ENCODE measurements at places on chromosomes 2 and 18.
A peak's percentile ranks its signal among the peaks of the same experiment; 100 is the strongest.

GRCh38 chr2:53087262-53087873 lies 680.2 kb upstream of the CHAC2 start:
- no peak for DNase-seq

DNA sequence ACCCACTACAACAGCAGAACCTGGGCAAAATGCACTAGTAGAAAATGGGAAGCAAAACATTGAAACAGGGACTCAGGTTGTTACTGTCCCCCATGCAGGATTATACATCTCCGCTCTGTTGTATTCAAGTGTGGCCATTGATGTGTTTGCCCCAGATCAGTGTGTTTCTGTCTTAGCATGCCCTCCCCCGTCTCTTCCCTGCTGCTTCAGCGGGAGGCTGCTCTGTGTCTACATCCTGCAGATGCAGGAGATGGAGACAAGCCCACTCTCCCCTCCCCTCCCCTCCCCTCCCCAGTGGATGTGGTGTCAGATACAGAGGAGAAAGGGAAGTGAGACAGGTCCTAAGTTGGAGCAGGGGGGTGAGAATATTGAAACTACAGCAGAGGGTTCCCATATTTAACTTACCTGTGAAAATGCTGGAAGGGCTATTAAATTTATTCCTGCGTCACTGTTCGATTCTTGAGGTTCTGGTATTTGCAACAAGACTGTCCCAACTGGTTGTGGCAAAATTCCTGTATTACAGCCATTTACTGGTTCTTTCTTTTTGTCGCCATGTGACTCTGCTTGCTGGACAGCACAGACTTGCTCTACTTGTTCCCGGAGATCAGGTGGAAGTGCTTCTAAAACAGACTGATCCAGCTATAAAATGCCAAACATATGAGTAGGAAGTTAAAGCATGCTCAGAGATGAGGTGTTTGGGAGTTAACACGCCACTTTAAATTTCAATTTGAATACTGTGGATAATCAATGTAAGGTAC lies 67.0 kb downstream of the EIF5B start:
- DNase-seq = no peak

- DNase-seq = no peak
Observed at GRCh38 chr18:62751341-62751821, 36.0 kb downstream of the PHLPP1 start.

- no peak for DNase-seq
Observed at GRCh38 chr2:241788572-241788971, 11.9 kb downstream of the GAL3ST2 start.

DNA sequence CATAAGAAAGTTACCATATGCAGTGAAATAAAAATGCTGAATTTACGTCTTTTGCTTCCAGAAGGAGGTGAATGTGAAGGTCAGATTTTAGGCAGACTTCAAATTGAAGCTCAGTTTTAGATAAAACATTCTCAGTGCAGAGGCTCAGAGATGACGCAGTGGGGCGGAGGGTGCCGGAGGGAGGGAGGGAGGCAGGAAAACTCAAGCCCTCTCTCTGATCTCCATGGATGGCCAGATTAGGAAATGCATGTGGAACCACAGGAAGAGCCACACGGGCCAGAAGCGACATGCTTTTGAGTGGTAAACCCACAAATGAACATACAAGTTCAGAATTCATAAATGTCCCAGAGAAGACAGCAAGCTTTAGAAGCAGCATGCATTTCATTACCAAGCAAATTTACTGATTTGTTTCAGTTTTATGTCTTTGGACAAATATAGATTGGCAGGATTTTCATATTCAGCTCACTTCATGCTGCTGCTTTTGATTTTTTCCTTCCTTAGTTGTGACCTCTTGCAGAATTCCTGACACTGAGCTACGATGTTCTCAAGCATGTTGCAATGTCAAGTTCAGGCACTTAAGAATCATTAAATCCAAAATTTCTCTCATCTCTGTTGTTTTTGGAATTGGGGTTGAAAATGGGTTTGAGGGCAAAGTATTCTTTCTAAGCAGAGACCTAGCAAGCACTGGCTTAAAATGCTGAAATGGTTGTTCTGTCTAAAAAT lies 29.7 kb upstream of the APCDD1 start:
- DNase-seq = no peak

- no peak for DNase-seq
Observed at GRCh38 chr18:7152440-7152839, 34.8 kb upstream of the LAMA1 start.

- DNase-seq = peak; percentile 19
Observed at GRCh38 chr18:34522603-34523002, 187.5 kb upstream of the DTNA start.

DNA sequence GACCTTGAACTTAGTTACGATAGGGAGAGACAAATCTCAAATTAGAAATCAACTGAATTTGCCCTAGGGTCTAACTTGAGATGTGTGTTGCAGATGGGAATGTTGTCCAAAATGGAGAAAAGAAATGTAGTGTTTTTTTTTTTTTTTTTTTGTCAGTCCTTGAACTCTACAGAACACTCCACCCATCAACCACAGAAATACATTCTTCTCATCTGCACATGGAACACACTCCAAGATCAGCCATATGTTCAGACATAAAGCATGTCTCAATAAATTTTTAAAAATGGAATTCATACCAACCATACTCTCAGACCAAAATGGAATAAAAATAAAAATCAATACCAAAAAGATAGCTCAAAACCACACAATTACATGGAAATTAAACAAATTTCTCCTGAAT lies 526.5 kb downstream of the FBXO15 start:
- no peak for DNase-seq

- DNase-seq = no peak
Observed at GRCh38 chr2:134120406-134120732, 133.5 kb upstream of the MGAT5 start.

DNA sequence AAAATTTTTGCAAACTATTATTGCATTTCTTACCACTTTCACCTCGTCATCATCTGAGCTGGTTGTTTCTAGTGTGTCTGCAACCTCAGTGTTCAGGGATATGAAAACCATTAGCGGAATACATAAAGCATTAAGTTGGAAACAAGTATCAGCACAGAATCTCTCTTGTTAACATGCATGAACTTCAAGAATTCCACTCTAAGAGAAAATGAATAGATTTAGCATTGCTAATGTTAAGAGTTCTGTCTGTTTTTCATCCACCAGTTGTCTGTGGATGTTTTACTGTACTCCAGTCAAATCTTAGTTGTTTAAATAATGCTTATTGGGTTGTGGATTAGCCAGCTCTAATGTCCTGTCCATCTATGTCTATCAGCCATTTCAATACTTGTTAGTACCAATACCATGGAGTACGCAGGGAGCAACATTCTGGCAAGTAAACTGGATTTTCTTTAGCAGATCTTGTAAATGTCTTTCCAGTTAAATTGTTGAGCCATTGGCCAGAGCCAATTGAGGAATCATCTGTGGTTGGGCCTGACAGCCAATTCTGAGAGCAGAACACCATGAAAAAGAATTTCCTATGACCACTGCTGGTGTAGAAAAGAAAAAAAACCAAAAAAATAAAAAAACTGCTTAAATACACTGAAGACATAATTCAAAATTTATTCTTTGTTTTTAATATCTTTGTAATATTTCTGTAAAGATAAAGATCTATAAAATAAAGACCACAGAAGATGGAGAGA lies 82.5 kb downstream of the SLC8A1 start:
- DNase-seq = no peak

GRCh38 chr2:67936969-67937368 lies 125.8 kb downstream of the C1D start:
- DNase-seq = no peak

DNA sequence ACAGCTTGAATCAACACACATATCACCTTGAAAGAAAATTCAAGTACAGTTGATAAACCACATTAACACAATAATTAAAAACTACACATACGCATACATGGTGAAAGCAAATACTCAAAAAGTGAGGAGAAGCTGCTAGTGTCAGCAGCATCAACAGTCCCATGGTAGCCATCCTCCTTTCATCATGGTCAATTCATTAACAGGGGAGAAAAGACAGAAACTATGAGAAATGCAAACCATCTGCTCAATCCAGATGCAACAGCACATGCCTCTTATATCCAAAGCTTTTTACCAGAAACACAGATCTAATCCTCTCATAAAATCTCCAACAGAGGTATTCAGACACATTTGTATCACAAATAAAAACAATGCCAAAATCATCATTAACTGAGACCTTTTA lies 81.9 kb upstream of the CHRNA1 start:
- peak; percentile 82 for DNase-seq

GRCh38 chr2:187271825-187272224 lies 176.2 kb downstream of the CALCRL start:
- no peak for DNase-seq

DNA sequence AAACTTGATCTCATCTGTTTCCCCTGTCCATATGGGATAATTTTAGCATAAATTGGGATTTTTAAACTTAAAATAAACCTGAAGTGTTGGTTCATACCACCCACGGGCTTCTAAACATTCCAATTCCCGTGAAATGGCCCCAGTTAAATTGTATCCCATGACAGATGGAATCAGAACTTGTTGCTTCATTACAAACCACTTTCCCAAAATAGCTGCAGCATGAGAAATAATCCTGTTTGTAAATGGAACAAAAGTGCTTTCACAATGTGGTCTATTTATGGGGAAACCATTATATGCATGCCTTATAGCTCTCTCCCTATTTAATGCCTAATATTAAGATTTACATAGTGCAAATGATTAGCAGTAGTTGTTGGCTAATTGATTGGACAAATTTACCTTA lies 15.9 kb downstream of the SCG2 start:
- DNase-seq = peak; percentile 70

DNA sequence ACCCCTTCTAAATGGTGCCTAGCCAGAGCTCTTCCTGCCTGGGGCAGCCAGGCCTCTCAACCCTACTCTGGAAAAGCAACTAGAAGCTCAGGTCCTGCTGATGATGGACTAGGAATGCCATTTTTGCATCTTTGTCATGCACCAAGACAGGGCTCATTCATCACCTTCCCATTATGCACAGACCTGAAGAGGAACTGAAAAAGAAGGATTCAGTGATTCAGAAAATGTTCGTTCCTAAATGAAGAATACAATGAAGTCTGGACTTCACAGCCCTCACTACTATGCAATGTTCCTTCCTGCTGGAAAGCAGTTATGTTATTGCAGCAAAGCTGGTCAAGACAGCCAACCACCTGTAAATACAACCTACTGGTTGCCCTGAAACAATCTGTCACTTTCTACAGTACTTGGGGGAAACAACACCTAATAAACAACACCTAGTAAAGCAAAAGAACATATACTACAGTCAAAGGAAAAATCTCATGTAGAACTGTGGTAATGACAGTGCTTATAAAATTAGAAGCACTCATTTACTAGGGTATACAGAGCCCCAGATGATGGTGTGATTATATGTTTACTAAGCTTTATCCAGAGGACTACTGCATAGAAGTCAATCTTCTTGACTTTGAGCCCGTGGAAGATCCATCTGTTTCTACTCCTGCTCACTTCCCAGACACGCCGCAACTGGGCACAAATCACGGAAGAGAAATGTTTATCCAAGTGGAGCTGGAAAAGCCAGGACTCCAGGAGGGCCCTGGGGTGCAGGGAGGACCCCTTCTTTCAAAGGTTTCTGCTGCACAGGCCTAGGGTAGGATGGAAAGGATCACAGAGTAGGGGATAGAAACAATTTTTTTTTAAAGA lies 103.1 kb upstream of the THOC1 start:
- no peak for DNase-seq

GRCh38 chr2:46831051-46831868 lies 84.3 kb downstream of the MCFD2 start:
- no peak for DNase-seq

GRCh38 chr2:3960106-3960505 lies 256.7 kb downstream of the DCDC2C start:
- DNase-seq = no peak

DNA sequence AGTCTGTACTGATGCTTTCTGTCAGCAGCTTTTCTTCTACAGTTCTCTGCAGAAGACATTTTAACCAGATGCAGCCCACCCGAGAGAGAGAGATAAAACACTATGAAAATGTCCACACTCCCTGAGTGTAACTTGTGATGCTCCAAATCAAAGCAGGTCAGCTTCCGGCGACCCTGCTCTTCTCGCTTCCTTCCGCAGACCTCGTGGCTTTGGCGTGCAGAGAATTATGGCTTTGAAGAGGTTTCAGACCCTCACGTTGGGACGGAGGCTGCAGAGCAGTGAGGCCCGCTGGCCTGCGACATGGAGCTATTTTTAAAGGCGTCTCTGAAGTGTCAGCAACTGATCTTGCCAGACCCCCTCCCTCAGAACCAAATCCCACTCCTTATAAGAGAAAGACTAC lies 41.8 kb downstream of the TMEM163 start:
- DNase-seq = no peak

DNA sequence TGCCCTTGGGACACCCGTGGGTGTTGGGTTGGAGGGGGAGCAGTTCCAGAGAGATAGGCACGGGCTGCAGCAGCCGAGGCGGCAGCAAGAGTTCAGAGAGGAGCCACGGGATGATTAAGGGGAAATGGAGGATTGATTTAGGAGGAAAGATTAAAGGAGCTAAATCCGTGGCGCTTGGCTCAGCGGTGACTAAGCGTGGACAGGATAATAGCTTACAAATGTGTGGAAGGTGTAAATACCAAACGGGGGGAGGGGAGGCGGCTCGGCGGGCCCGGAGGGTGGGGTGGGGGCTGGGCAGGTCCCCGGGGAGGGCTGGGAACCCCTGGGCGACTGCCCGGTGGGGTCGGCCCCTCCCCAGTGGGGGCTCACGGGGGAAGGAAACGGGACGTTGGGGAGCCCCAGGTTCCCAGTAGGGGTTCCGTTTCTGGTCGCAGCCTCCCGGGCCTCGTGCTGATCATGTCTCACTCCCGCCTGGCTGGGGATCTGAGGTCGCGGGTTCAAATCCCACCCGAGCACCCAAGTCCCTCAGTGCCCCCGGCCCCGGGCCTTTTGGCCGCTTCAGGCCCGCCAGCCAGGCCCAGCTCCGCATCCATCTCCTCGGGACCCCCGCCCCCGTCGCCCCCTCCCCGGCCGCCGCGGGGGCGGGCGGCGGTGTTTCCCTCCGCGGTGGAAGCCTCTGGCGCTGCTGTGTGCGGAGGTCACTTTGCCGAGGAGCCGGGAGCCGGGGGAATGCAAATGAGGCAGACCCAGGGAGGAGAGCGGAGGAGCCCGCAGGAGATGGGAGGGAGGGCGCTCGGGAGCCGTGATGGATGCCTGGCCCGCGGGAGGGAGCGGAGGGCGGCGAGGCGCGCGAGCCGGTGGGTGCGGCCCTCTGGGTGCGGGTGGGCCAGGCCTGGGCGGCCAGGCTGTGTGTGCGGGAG lies 8.1 kb downstream of the ASIC4 start:
- DNase-seq = no peak

DNA sequence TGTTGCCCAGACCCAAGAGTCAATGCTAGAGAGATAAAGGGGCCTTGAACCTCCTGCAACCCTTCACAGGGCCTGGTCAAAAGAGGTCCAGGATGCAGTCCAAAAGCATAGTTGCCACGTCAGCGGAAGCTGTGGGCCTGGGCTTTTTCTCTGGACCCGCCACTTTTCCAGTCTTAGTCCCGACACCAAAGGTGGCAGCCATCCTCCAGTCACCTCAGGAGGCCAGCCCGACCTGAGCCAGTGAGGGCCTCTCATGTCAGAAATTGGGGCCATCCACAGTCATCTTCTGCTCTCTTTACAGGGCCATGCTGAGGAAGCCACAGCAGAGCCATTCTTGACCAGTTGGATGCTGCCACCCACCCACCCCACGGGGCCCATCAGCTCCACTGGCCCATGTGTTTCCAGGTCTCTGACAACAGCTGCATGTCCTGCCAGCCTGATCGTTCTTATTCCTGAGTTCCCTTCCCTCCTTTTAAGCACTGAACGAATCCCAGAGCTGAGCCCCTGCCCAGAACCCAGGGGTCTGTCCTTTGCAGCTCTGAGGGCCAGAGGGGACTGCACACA lies 34.1 kb upstream of the KLHL29 start:
- DNase-seq = no peak
